ENCODE measurements at places on chromosomes 1 and 21.

DNA sequence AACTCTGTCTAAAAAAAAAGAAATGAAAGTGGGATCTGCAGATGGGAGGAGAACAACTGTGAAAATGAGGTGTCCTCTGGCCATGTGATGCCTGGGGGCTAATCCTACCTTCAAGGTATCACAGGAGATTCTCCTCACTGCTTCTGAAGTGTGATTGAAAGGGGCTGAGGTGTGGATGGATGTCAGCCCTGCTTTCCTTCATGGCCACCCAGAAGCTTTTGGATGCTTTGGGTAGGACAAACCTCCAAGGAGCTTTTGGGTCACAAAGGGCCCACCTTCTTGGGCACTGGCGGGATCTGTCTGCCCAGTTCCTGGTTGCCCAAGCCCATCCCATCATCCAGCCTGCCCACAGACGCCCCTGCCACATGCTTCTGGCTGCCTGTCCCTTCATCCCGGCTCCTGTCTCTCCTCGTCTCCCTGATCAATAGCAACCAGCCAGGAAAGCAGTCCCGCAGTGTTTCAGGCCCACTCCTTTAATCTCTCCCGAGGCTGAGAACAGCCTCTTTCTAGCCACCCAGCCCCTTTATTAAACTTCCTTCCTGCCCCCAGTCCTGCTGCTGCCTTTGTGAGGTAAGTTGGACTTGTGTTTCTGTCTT is 87.2 kb downstream of the MAN1C1 start:
- no peak for DNase-seq

DNA sequence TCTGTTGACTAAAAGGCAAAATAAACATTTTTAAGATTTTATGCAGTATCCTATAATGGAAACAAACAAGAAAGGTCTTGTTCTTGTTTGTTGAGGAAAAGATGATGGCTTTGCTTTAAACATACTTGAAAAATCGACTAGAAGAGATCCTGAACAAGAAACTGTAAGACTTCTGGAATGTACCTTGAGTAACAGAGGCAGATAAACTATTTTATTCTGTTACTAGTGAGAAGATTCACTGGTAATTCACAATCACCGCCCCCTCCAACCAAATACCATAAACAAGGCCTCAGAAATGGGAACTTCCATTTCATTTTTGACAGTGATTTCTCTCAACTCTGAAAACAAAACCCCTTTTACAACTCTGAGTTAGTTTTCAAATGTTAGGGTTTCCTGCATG is 18.1 kb downstream of the TSEN15 start:
- DNase-seq: no peak

DNA sequence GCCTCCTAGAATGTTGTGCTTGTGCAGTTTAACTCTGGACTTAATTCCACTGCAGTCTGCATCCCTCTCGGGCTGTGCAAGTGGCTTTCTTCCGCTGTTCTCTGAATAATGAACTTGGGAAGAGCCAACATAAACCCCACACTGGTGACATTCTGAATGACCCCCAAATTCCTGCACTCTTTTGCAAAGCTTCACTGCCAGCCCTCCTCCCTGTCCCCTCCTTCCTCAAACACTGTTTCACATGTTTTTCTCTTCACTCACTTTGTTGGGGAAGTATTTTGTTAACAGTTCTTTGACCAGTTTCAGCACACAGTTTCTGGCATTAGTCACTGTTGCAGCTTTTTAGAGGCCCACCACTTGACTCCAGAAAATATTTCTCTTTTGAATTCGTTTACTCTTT is 39.7 kb downstream of the GNG12 start:
- no peak for DNase-seq

- DNase-seq: no peak
These were observed 102.4 kb downstream of the FMN2 start for GRCh38 chr1:240194120-240194519.

DNA sequence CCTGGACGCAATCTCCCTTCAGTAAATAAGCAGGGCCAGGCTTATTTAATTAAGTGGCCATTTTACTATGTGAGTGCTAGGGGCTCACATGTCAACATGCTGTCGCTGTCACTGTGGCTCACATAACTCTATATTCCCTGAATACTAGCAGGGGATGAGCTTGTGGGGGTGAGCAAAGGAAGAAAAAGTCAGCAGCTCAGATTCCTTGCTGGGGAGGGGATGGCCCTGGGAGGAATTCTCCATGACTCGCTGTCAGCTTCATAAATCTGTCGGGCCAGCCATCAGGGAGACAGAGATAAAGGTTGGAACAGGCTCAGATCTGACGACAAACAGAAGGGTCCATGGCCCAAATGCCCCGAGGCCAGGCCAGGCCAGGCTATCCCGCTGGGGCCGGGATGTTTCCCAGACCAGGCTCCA is 26.0 kb upstream of the PLEKHG5 start:
- DNase-seq: no peak
